Astrocyte (in vitro differentiated cells and primary cell): ENCODE measurements at places on chromosomes 7 and 10.

DNA sequence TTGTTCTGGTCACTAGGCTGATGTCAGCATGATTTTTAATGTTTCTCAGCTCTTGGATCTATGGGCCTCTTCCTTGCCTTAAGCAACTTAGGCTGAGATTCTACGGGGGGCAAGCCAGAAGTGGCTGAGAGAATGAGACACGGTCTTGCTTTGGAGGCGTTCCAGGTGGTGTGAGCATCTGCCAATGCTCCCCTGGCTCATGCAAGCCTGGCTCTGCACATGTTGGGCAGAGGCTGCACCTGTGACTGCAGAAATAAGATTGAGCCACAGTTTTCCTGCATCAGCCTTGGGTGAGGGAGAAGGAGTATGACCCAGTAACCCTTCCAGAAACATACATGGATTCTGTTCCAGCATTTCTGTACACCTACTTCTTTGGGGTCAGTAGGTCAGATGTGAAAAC lies 41.9 kb downstream of the C10orf120 start:
- DNase-seq, result no peak

DNA sequence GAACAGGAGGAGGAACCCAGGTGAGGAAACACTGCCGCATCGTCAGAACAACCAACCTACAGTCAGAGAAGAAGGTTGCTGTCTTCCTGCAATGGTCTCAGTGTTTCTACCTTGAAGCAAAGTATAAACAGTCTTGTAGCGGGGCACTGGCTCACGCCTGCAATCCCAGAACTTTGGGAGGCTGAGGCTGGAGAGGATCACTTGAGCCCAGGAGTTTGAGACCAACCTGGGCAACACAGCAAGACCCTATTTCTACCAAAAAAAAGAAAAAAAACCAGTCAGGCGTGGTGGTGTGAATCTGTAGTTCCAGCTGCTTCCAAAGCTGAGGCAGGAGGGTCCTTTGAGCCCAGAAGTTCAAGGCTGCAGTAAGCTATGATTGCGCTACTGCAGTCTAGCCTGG lies 23.4 kb downstream of the SNX8 start:
- no peak for DNase-seq

DNA sequence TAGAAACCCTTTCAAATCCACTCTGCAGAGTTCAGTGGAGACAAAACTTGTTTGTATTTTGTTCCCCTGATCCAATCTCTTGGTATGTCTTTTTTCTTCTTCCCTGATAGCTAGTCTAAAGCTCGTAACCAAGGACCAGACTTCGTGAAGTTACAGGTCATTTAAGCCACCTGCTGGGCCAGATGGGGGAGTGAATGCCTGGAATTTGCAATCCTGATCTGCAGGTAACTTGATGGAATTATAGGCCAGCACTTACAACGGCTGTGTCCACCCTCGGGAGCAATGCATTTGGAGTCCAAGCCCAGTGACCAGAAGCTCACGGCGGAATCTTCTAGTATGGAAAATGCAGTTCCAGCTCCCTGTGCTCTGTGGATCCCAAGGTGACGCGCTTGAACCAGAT lies 566.9 kb downstream of the TCERG1L start:
- DNase-seq, result no peak

GRCh38 chr7:116230191-116231005 lies 20.1 kb downstream of the TES start:
- DNase-seq, result no peak

GRCh38 chr7:112147793-112148361 lies 58.3 kb downstream of the DOCK4 start:
- DNase-seq, result no peak
